Hematopoietic multipotent progenitor cell treated with erythropoietin and hydrocortisone succinate and interleukin-3 and kit ligand, for 8 days (in vitro differentiated cells): ENCODE measurements at places on chromosomes 7 and 10.

DNA sequence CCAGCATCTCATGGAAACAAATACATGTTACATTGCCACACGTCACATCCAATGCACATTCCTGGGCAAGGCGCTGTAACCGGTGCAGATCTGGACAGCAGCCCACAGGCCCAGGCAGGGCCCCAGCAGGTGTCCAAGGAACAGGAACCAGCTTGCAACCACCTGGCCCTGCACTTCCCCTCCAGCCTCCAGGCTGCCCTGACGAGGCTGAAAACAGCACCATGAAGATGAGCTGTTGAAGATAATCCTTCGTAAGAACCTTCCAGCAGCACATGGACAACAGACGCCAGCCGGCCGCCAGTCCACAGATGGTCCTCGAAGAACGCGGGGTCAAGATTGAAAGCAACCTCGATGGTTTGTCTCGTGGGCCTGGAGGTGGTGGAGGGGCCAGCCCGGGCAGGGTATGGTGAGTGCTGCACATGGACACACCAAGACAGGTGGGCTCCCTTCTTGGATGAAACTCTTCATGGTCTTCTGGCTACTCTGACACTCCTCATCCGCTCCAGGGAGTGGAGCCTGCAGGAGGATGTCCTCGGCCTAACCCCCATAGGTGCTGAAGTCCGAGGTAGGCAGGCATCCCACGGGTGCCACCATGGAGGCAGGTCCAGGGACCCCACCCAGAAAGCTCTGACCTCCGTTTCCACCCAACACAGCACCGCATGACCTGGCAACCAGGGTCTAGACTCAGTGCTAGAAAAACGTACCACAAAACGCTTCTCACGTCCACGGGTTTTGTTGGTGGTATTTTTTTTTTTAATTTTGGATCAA lies 22.9 kb downstream of the PDGFA start:
- no peak for DNase-seq

DNA sequence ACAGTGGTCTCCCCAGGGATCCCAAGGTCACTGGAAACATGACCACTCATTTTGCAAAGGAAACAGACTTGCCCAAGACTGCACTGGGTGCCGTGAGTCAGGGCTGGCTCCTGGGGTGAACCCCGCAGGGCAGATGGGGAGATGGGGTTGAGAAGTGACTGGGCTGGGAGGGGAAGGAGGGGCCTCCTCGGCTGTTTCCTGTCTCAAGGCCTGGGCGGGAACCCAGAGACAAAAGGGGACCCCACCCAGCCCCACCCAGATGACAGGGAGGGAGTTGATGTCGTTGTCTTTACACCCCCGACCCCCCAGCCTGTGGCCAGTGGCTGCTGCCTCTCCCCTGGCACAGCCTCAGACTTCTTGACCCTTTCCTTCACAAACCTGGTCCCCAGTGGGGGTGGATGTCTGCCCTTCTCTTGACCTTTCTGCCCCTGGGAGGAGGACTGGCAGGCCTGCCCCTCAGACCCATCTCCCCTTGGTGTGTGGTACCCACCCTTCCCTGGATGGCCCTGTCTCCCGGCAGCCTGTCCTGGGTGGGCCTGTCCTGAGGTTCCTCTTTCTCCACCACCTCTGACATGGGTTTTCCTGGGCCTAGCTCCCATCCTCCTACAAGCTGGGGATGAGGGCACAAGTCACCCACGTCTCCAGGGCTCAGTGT lies 1.4 kb downstream of the MYO1G start:
- peak; percentile 79 for DNase-seq

GRCh38 chr7:144854839-144855424 lies 19.1 kb upstream of the TPK1 start:
- DNase-seq = peak; percentile 19

GRCh38 chr10:3389130-3389529 lies 216.5 kb upstream of the PITRM1 start:
- no peak for DNase-seq

GRCh38 chr7:22651534-22652243 lies 75.3 kb upstream of the IL6 start:
- no peak for DNase-seq
